ENCODE measurements at places on chromosomes 2 and 18. TPM values are rescaled to one million over a fixed set of nuclear protein-coding genes. Genes with fewer than 3 reads are reported as not detected.

PRKAG3 gene
- total RNA-seq = not detected

SPP2 gene
- total RNA-seq = not detected

DNA sequence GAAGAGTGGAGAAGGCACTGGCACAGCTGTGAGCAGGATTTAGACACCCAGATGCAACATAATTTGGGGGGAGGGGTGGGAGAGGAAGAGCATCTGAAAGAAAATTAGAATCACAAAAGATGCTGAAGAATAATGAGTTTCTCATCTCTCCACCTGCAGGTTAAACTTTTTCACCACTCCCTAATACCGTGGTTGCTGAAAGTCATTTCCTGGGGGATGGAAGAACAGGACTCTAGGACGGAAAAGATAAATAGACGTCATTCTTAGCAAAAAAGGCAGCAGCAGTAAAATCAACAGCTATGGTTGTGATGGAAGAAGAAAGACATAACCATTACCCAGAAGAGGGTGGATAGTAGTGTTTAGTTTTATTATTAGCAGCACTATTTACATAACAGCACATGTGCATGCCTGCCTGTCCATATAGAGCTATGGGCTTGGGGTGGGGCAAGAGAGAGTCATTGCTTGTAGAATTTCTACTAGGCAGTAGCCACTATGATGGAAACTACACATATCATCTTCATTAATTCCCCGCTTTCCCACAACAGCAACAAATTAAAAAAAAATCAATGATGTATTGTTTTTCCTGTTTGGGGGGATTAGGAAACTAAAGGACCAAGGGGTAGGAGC lies 212.2 kb downstream of the TRIB2 start:
- no peak for DNase-seq

- no peak for DNase-seq
Measured at GRCh38 chr18:36582988-36583745, 245.6 kb downstream of the TPGS2 start.

ARHGAP15 gene
- total RNA-seq = 8.9 TPM

ZFAND2B gene
- 43.6 TPM for total RNA-seq

DNA sequence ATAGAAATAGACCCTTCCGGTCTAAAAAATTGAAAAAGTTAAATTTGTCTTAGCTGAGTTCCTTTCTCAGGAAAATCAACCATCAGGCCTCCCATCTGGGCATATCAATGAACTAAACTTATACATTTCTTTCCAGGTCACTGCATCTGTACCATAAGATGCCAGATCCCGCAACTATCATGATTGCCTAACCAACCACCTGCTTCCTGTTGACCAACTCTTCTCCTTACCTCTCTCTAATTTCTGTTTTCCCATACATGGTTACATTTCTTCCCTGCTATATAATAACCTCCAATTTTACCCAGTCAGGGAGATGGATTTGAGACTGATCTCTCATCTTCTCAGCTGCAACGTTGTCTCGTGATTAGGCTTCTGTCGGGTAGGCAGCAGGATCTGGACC lies 228.7 kb downstream of the FSIP2 start:
- DNase-seq = no peak

- no peak for DNase-seq
Measured at GRCh38 chr2:58039170-58039611, 7.4 kb upstream of the VRK2 start.

GRCh38 chr2:241983571-241984270 lies 114.2 kb downstream of the RTP5 start:
- DNase-seq = no peak

SH3BP4 gene
- 73.6 TPM for total RNA-seq

GRCh38 chr2:44550561-44550960 lies 188.8 kb downstream of the CAMKMT start:
- no peak for DNase-seq

DNA sequence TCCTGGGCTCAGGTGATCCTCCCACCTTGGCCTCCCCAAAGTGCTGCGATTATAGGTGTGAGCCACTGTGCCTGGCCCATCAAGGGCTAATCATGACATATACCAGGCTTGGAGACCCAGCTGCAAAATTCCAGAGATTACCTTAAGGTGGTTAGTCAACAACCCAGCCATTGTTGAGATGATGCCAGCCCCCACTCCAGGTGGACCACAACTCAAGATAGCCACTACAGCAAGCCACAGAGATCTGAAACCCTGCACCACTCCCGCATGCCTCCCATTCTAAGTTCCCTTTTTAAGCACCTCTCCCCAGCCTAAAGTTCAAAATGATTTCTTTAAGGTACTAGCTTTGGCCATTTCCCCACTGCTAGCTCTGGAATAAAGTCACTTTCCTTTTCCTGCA lies 4.6 kb upstream of the CLK1 start:
- no peak for DNase-seq

- peak; percentile 34 for DNase-seq
Measured at GRCh38 chr2:224584785-224585210, 365 bp downstream of the CUL3 start.

- no peak for DNase-seq
Measured at GRCh38 chr2:85605406-85606115, 3.1 kb upstream of the TMEM150A start.

DNA sequence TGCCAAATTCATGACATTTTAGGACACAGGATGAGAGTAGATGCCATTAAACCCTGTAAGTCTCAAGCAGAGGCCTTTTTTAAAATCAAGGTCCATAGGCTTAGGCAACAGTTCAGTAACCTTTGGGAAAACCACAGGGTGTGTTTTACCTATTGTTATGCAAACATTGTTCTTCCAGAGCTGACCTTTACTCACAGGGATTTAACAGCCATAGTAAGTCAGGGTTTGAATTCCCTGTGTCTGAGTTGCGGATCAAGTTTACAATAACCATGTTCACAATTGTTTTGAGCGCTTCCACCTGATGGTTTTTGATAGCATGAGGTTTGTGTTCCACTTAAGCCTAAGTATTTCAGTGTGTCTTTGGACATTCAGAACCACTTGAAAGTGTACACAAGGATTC lies 160.1 kb upstream of the BOD1L2 start:
- no peak for DNase-seq

DNA sequence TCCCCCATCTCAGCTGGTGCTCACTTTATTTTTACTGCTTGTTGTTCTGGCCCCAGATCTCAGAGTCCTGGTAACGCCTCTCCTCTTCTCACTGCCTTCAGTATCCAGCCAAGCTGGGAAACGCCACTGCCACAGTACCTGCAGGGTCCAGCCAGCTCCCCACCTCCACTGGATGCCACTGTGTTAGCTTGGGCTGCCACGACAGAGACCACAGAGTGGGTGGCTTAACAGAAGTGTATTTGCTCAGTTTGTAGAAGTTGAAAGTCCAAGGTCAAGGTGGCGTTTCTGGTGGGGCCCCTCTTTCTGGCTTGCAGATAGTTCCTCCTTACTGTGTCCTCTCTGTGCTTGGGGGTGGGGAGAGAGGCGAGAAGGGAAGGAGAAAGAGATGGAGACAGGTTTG lies 107.1 kb downstream of the AGAP1 start:
- no peak for DNase-seq

DNA sequence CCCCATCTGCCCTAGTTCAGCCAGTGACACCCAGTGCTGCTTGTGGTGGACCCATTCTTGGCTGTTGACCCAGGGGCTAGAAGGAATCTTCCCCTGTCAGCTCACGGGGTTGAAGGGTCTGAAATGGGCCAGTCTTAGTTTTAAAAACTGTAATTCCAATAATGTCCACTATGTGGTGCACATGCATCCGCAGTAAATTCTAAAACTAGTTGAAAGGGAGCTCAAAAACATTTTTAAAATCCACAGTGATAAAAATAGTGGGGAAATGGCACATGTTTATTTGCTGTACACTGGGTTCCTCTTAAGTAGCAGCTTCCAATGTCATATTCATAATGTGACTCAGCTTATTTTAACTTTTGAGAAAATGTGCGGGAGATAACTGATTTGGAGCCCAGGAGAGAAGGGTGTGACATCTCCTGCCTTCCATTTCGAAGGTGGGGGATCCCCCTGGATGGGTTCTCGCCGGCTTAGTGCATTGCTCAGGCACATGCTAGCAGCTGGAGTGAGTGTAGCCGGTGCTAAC lies 32.8 kb downstream of the GRHL1 start:
- no peak for DNase-seq

DNA sequence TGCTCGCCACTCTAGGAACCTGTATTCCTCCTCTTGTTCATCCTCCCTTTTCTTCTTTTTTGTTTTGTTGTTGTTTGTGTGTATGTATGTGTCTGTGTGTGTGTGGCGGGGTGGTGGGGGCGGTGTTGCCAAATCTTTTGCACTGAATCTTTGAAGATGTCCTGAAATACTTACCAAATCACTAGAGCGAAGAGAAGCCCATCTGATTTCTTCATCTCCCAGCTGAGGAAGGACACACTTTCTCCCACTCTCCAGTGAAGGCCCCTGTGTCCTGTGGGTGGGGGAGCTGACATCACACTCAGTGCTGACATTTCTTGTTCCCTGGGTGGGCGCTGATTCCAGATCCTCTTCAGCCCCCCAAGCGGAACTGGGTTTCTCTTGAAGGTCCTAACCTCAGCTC lies 74.5 kb downstream of the NEDD4L start:
- no peak for DNase-seq

GRCh38 chr2:160283675-160284074 lies 83.6 kb upstream of the ITGB6 start:
- DNase-seq = no peak

ARHGAP28 gene
- 7.3 TPM for total RNA-seq

DNA sequence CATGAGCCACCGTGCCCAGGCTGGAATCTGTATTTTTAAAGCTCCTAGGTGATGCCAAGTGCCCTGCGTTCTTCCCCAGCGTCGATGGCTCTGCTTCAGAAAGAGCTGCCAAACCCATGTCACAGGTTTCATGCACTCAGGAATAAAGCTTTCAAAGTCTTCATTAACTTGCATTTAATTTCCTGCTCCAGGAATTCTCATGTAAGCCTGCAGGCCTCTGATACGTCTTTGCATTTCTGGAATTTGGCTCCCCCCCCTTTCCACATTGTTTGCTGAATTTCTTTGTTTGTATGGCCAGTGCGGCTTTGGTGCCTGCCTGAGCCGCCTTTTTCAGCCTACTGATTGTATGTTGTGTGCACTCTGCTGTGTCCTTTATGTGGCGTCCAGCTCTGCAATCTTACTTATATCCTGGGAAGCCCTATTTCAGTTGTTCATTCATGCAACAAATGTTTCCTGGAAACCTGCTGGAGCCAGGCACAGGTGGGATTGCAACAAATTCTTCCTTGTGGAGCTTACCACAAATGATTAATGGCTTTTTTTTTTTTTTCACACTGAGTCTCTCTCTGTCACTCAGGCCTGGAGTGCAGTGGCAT lies 17.9 kb upstream of the OTOF start:
- no peak for DNase-seq

TUBA3E gene
- not detected for total RNA-seq

- no peak for DNase-seq
Measured at GRCh38 chr2:213090772-213091171, 60.6 kb downstream of the IKZF2 start.

SERPINB4 gene
- not detected for total RNA-seq

LRP2 gene
- total RNA-seq = 60.4 TPM

CAMKMT gene
- total RNA-seq = 6.4 TPM

DNA sequence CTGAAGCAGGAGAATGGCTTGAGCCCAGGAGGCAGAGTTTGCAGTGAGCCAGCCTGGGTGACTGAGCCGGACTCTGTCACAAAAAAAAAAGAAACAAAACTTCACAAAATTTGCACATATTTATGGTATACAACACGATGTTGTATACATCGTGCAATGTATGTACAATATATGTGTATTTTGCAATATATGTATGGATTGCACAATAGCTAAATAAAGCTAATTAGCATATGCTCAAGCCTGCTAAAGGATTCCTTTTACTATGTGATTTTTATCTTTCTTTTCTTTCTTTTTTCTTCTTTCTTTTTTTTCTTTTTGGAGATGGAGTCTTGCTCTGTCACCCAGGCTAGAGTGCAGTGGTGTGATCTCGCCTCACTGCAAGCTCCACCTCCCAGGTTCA lies 368.0 kb upstream of the FAM98A start:
- DNase-seq = no peak

GPBAR1 gene
- total RNA-seq = 5.2 TPM

IL1RL1 gene
- 12.1 TPM for total RNA-seq

DNA sequence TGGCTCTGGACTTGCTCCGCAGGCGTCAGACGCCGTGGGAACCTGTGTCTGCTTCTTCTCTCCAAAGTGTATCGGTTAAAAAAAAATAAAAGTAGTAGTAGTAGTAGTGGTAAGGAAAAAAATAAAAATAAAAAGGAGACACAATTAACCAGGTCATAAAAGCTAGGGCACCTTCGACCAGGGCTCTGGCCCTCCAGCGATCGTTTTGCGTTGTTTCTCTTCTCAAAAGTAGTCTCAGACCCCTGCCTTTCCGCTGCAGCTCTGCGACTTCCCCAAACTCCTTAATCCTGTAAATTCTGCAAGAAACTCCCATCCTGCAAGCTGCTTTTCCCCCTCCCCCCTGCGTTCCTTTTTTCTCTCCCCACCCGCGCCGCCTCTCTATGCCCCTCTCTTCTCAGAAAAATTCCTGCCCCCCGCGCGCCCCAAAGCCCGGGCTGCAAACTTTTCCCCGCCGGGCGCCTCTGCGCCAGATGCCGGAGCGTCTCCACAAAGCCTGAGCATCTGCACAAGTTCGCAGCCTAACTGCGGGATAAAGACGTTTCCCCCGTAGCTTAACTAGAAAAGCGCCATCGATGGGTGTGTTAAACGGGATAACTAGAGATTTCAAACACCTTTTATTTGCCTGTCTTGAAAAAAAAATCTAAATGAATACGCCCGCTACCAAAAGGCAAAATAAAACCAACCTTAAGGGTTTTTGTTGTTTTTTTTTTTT lies 1.8 kb upstream of the SALL3 start:
- no peak for DNase-seq

DNA sequence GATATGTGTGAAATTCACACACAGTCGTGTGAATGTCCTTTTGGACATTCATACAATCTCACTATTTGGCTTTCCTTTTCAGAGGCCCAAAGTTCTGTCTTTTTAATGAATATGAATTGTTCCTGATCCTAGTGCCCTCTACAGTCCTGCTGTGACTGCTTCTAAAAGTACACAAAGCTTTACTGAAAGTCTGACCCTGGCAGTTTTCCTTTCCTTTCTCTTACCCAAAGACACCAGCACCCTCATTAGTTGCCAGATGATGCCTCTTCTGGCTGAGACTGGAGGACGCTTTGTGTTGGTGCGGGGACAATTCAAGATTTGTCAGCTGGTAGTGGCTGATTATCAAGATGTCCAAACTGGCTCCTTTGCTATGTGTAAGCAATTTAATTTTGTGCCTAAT lies 81.8 kb upstream of the CDCA7 start:
- DNase-seq = no peak

TMEM178A gene
- 1.9 TPM for total RNA-seq

DNA sequence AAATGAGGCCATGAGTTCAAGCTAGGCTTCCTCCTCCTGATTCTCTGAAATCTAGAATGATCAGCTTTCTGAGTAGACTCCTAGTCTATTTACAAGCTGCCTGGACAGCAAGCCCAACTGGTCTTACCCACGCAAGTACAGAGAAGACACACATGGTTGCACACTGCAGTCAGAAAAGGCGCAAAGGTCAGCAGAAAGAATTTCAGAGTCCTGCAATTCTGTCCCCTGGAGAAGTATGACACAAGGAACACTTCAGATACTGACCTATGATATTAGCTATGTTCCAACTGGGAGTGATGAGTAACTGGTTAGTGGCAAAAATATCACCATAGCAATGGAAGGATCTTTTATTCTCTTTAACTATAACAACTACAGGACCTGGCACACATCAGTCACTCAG lies 336.1 kb upstream of the PKDCC start:
- DNase-seq = no peak

GRCh38 chr2:127084611-127085316 lies 22.2 kb downstream of the BIN1 start:
- DNase-seq = no peak

SLC5A7 gene
- under 0.01 TPM for total RNA-seq

AGXT gene
- under 0.01 TPM for total RNA-seq
